ENCODE measurements at places on chromosomes 7 and 10. TPM values are rescaled to one million over a fixed set of nuclear protein-coding genes. Genes with fewer than 3 reads are reported as not detected.

Gene GPER1
- total RNA-seq = 1.1 TPM

Gene HTR5A
- not detected for total RNA-seq

Gene DOCK1
- total RNA-seq = 81.5 TPM

Gene SLC26A3
- total RNA-seq = not detected

Gene OPN1SW
- not detected for total RNA-seq

DNA sequence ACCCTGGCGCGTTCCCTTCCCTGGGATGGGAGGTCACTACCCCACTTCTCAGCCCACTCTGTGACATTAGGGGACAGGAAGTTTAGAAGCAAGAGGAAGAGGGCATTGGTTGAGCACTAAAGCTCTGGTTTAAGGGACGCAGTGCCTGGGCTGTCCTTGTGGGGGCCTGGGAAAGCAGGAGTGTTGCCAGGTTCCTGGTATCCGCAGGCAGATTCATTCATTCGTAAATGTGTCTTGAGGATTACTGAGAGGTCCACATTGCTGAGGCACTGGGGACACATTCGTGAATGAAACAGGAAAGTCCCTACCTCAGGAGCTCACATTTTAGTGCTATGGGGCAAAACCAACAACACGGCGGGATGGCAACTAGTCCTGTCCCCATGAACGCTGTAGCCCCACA lies 69.4 kb downstream of the COL13A1 start:
- no peak for DNase-seq

DNA sequence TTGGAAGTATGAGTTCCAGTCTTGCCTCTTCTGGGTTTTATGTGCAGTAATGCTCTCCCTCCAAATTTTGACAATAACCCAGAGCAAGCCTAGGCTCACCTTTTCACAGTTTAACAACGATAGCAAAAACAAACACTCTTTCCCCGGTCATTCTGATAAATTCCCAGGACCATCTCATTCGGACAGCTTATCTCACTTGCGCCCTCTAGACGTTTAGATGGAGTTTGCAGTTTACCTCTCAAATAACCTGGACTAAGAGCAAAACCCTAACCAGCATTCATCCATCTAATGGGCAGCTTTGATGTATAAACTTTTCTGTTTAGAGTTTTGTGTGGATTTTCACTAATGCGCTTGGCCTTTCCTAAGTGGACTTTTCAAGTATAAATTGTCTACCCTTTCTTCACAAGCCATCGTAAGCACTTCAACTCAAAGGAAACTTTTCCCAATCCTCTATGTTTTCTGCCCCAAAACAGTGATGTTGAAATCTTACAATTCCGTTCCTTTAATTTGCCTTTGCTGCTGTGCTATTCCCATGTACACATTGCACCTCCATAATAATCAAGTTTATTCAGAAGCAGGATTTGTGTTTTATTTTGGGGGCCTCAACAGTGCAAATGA lies 114.9 kb downstream of the HDAC9 start:
- DNase-seq = peak; percentile 49

DNA sequence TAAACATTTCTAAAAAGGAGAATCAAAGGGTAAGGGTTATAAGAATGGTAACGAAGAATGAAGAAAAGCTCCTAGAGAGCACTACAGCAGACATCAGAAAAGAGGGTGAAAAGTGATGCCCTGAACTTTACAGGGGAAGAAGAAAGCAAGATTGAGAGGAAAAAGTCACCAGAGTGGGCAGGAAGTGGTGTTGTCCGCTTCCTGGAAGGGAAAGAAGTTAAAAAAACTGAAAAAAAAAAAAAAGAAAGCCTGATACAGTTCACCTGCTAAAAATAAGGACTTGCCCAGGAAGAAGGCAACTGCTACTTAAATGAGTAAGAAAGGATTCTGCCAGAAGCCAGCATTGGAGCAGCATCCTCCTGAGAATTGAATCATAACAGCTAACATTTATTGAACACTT lies 330.1 kb upstream of the PHF14 start:
- no peak for DNase-seq

- DNase-seq = no peak
Observed at GRCh38 chr10:110708776-110709443, 64.8 kb downstream of the RBM20 start.

DNA sequence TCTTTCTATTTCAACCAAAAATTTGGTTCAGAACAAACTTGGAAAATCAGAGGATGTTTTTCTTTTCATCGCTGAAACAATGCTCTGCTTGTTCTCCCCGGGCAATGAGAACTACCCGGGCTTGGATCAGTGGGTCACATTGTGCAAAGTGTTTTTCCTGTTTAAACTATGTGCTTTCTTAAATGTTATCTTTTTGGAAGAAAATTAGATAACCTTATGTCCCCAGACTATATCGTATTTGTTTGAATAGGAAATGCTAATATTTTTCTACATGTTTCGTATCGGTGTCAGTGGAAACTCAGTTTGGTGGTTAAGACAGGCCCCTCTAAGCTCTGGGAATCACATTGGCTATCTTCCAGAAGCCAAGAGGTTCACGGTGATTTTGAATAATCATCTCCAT lies 319.5 kb upstream of the NFE2L3 start:
- DNase-seq = peak; percentile 66

- DNase-seq = peak; percentile 37
Observed at GRCh38 chr10:33559105-33559504, 224.6 kb upstream of the NRP1 start.

DNA sequence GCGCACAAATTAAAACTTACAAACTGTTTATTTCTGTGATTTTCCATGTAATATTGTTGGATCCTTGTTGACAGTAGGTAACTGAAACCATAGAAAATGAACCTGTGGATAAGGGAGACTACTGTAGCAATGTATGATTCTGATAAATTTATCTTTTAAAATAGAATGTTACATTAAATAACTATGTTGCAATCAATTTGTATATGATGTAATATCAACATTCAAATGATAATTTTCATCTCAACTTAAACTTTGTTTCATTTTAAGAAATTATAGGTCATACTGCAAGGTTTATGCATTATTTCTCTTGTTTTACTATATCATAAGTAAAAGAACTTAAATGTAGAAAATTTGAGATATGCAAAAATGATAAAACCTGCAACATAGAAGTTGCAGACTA lies 718.0 kb upstream of the MBL2 start:
- DNase-seq = no peak

- DNase-seq = no peak
Observed at GRCh38 chr7:36084485-36085091, 68.5 kb upstream of the EEPD1 start.

- DNase-seq = peak; percentile 46
Observed at GRCh38 chr10:96556003-96556402, 30.8 kb downstream of the TM9SF3 start.

GRCh38 chr10:63286340-63286739 lies 153.2 kb downstream of the NRBF2 start:
- no peak for DNase-seq

- DNase-seq = peak; percentile 56
Observed at GRCh38 chr7:85185424-85186082, 1.3 kb downstream of the SEMA3D start.

DNA sequence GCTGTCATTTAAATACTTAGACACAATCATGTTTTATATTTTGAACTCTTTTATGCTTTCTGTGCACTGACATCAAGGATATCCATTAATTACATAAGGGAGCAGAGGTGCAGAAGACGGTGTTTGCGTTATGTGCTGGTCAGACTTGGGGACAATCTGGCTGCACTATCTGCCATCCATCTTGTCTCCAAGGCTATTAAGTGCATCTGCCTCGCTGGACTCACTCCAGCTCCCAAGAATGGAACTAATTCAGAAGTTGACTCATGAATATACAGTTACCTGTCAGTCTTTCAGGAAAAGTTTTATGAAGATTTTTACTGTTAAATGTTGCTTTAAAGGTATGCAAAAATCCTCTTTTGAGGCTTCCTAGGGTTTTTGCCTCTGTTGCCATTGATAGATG lies 391.0 kb downstream of the SUGCT start:
- DNase-seq = no peak

DNA sequence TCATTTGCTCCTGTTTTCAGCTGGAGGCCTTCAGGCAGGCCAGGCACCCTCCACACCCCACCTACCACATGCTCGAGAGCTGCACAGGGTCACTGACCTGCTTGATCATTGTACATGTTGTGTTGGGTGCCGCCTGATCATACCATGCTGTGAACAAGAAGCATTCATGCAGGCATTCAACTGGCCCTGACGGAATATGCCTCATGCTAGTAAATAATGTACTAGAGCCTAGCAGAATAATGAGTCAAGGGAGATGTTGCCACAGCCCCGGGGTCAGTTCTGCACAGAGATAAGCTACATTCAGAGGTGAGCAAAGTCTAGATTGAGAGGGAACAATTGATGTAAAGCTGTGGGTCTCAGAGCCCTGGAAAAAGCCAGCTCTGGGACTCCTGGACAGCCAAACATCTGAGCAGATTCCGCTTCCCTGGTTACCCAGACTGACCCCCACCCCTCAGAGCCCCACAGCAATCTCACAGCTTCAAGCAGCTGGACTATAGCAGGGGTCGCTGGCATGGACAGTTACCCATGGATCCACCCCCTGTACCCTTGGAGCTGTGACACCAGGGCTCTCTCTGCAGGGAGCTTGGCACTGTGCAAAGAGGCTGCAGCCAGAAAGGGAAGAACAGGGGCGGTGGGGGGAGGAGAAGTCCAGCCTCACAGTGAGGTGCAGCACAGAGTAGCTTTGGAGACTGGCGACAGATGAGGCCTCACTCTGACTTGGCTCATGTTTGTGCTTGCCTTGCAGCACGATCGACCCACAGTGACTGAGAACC lies 86.6 kb downstream of the FRMPD2 start:
- no peak for DNase-seq

DNA sequence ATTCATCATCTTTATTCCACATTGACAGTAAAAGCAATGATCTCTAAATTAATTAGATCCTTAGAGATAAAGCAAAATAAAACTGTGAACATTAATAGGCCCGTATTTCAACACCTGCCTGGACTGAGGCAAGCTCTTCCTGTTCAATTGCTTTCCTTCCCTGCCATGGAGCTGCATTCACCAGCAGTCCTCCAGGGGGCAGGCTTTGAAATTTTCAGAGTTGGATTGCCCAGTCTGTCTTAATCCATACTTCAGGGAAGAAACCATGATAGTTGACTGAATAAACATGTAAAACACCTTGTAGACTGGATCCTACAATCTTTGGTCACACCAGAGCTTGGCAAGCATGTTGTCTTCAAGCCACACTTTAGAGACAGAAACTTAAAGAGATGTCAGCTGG lies 936.6 kb downstream of the NRG3 start:
- no peak for DNase-seq

DNA sequence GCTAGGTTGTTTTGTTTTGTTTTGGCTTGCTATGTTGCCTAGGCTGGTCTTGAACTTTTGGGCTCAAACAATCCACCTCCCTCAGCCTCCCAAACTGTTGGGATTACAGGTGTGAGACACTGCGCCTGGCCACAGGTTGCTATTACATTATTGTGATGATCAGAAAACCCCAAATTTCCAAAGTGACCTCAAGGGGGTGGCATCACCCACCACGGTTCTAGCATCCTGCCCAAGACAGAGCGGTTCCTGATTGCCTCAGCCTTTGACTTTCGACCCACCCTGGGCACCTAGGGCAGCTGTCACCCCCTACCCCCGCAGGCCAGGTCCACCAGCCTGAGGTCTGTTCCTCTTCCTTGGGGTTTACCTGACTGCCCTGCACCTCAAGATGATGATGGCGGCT lies 28.4 kb downstream of the SBDS start:
- no peak for DNase-seq
